ENCODE measurements at places on chromosomes 4 and X.

DNA sequence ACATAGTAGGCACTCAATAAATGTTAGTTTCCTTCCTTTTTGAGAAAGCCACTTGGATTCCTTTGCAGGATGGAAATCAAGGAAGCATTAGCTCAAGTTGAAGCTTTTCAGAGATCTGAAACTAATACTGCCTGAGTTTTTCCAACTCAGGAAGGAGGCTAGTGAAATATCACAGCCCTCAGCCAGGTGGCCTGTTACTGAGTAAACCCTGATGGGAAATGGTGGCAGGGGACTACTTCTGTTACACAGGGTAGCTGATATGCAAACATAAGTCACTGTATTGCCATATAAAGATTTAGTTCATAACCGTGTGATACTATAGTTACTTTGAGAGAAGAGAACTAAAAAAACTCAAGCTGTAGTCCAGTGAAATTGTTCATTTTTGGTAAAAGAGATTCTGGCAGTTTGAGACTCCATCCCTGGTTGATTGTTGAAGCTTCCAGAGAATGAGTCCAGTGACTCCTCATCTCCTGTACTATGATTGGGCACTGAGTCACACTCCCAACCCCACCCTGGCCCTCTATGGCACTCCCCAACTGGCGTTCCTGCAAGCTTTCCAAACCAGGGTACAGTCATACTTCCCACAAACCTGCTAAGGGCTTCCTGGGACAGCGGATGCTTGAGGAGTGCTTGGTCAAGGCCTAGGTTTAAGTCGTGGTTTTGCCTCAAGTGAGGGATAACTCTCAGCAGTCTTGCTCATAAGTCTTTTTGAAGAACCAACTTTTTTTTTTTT lies 81.8 kb downstream of the MID1IP1 start:
- no peak for DNase-seq

DNA sequence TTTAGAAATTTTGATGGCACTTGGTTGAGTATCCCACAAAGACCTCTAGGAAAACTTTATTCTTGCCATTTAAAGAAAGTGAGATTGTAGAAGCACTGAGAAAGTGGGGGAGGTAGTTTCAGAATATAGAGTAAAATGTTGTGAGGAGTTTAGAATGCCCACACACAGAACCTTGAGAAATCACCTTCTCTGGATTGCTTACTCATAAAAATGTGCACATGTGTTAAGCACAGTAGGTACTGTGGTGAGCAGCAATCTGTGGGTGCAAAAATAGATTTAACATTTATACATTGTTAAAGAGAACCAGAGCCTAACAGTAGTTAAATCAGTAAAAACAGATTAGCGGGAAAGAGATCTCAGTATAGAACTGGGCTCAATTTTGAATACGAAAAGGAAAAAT lies 201.2 kb upstream of the NWD2 start:
- DNase-seq: no peak

DNA sequence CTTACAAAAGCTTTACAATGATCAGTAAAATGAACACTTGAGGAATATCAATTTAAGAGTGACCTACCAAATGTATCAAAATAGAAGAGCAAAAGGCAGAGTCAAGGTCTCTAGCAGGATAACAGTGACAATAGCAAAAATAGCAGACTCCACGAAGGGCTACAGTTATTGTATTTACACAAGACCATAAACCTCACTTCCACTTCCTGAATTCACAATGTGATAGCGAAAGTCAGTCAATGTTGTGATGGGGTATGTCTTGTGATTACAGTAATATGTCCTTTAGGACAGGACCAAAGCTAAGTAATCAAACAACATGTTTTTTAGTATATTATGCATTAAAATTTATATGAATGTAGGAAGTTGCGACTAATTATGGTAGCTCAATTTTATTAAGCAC lies 139.6 kb downstream of the IQCM start:
- DNase-seq: no peak

- no peak for DNase-seq
Observed at GRCh38 chr4:150283689-150284088, 205.4 kb downstream of the DCLK2 start.

DNA sequence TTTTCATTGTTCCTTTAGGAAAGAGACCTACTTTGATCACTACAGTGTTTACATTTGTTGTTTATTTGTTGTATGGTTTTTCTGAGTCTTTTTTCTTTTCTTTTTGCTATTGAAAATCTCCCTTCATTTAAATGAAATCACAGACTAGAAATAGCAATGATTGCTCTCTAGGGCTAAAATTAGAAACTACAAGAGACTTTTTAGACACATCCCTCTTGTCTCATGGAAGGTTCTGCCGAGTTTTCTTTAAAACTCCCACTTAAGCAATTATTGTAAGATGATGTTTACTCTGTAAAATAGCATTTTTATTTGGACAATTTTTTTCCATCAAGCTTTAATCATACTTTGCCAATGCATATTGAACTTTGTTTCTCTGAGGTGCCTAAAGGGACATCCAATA lies 136.6 kb downstream of the PALLD start:
- no peak for DNase-seq

- peak; percentile 19 for DNase-seq
Observed at GRCh38 chr4:20445933-20446723, 194.4 kb downstream of the SLIT2 start.

- no peak for DNase-seq
Observed at GRCh38 chr4:142818031-142818430, 28.1 kb downstream of the INPP4B start.

- DNase-seq: no peak
Observed at GRCh38 chr4:86300516-86300915, 59.3 kb downstream of the MAPK10 start.

- DNase-seq: peak; percentile 24
Observed at GRCh38 chrX:123311486-123311885, 127.4 kb downstream of the GRIA3 start.

DNA sequence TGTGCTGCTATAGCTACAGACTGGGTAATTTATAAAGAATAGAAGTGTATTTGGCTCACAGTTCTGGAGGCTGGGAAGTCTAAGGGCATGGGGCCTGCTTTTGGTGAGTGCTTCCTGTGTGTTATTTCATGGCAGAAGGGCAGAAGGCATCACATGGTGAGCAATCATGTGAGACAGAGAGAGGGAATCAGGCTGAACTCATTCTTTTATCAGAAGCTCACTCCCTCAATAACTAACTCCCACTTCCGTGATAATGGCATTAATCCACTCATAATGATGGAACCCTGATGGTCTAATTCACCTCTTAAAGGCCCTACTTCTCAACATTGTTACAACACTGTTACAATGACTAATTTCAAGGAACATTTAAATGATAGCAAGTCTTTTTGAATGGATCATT lies 129.4 kb downstream of the FAT4 start:
- DNase-seq: no peak

GRCh38 chr4:77104791-77105540 lies 29.2 kb upstream of the CCNI start:
- DNase-seq: no peak

GRCh38 chr4:80336582-80336981 lies 1.1 kb downstream of the CFAP299 start:
- no peak for DNase-seq

DNA sequence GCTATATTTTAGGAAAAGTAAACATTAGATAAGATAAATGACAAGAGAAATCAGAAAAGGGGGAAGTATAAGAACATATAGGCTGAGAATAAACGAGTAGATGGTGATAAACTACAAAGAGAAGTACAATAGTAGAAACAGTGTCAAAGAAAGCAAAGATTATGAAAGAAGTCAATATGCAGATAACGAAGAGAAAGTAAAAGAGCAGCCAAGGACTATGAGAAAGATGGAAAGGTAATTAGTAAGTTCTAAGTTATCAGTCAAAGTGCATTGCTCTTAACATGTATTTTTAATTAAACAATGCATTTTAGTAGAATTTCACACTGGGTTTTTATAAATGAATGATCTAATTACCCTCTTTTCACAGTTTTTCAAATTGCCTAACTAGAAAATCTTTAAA lies 1801.3 kb upstream of the PCDH10 start:
- no peak for DNase-seq

- DNase-seq: no peak
Observed at GRCh38 chr4:8033829-8034528, 94.3 kb upstream of the AFAP1 start.

DNA sequence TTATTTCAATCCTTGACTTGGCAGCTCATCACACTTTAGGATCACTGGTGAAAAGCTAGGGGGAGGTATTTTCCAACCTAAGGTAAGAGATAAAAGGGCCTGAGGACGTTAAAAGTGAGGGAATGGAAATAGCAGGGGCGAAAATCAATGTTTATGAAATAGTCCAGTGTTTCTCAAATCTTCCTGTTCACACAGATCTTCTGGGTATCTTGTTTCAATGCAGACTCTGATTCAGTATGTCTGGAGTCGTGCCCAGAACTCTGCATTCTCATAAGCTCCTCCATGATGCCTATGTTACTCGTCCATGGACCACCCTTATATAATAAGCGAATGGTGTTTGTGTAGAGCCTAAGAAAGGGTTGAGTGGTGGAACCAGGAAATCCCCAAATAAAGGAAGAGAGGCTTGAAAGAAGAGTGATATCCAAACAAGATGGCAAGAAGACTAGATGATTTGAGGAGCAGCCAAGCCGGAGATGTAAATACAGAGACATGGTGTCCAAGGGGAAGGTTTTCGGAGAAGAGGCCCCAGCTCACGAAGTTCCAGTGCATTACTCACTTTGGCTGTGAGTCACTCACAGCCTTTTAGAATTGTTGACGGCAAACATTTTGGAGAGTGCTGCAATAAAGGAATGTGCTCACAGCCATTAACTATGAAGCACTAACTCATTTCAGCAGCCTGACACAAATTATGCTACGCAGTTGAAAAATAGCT lies 215.6 kb upstream of the PPARGC1A start:
- no peak for DNase-seq

Data from left renal cortex interstitium (tissue), 4 donors.